ENCODE measurements at places on chromosomes 2 and 18. TPM values are rescaled to one million over a fixed set of nuclear protein-coding genes. Genes with fewer than 3 reads are reported as not detected.

The SRD5A2 gene
- not detected for total RNA-seq

The CRYGD gene
- not detected for total RNA-seq

The DTNB gene
- total RNA-seq: 32.2 TPM

The PLEKHH2 gene
- total RNA-seq: 1.1 TPM

The IL1RN gene
- total RNA-seq: not detected

The RPE gene
- total RNA-seq: 71.1 TPM

The IL36G gene
- not detected for total RNA-seq

The GRP gene
- not detected for total RNA-seq

The KCNIP3 gene
- total RNA-seq: not detected

The CHRND gene
- total RNA-seq: not detected

The OSBPL6 gene
- total RNA-seq: not detected

The DCDC2C gene
- total RNA-seq: not detected

The ZNF521 gene
- total RNA-seq: 4.0 TPM

The DNAH6 gene
- 1.6 TPM for total RNA-seq

The UGT1A8 gene
- total RNA-seq: not detected

The AQP12A gene
- not detected for total RNA-seq

The ZC3H6 gene
- 16.5 TPM for total RNA-seq

The TMEM37 gene
- total RNA-seq: not detected

The SERPINB11 gene
- total RNA-seq: not detected

The RAB10 gene
- total RNA-seq: 96.7 TPM

The RAB6C gene
- not detected for total RNA-seq

The MTLN gene
- total RNA-seq: 8.5 TPM

The COL6A3 gene
- total RNA-seq: not detected

The ASXL3 gene
- 3.9 TPM for total RNA-seq

The PLCL1 gene
- total RNA-seq: not detected

The CNTNAP5 gene
- not detected for total RNA-seq

The PROM2 gene
- total RNA-seq: 1.2 TPM

The GRB14 gene
- total RNA-seq: not detected

The CAVIN2 gene
- not detected for total RNA-seq

The HK2 gene
- total RNA-seq: 50.5 TPM

The MOGAT1 gene
- not detected for total RNA-seq

The SPATA3 gene
- total RNA-seq: not detected

The DSG1 gene
- total RNA-seq: not detected

The FEZ2 gene
- 28.7 TPM for total RNA-seq

The RASGRP3 gene
- total RNA-seq: 8.7 TPM

The PLA2R1 gene
- total RNA-seq: not detected

The SLC20A1 gene
- total RNA-seq: 86.1 TPM

The LTBP1 gene
- 72.4 TPM for total RNA-seq

The LYPD6 gene
- not detected for total RNA-seq

The HSBP1L1 gene
- total RNA-seq: not detected

The CDK5R2 gene
- total RNA-seq: 0.63 TPM

The LIMS3 gene
- total RNA-seq: 1.9 TPM

The LYG2 gene
- total RNA-seq: not detected

The DCC gene
- total RNA-seq: not detected

The UGT1A10 gene
- not detected for total RNA-seq

The NT5C1B gene
- total RNA-seq: not detected

The SESTD1 gene
- 21.4 TPM for total RNA-seq

The CYP27A1 gene
- total RNA-seq: 0.23 TPM

The NAT8 gene
- not detected for total RNA-seq

The STARD6 gene
- total RNA-seq: not detected

The TMEM169 gene
- total RNA-seq: 0.57 TPM

The IL36B gene
- not detected for total RNA-seq

The VPS4B gene
- 22.9 TPM for total RNA-seq

Measured in OCI-LY7 (cell line).